CMK (cell line): ENCODE measurements at places on chromosomes 2 and 18.

DNA sequence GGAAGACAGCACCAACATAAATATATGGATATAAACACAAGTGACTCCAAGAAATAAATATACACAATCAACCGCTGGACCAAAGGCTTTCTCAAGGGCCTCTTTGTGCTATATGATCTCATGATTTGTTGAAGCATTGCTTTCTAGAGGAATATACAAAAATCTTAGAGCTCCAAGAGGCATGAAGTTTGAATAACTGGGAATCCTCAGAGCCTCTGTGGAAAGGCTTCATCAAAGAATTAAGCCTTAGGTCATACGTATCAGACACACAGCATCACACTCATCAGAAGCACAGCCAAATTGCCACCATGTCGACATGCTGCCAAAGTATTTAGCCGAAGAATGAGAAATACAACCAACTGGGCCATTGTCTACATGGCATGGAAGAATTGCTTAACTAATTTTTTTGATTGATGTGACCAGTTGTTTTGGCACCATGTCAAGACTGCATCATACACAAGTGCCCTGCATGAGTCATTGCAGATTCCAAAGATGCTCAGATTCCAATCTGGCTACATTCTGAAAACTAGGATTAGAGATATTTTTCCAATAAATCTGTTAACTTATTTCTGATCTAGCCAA is 860.6 kb upstream of the ZEB2 start:
- no peak for DNase-seq

DNA sequence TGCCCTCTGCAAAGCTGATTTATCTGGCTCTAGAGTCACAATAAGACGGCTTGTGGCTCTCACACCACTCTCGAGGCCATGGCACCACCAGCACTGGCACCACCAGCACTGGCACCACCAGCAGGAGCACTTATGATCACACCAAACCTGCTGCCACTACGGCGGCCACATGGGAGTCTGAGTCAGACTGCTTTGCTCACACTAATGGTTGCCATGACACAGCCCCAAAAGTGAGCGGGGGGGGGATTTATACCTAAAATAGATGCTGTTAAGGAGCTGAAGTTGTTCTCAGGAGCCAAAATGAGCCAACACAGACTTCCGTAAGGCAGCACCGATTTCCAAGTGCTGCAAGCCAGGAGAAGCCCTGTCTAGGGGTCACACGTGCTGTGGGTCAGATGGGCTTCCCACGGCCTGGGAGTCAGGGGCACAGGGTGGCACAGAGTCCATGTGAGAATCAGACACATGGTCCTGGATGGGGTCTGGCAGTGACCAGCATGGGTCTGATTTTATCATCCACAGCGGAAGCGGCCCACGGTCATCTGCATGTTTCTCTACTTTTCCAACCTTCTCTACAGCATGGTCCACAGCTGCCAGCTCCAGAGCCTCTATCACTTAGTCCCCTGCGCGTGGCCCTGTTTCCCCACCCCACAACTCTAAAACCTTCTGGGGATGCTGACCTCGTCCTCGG is 16.7 kb downstream of the DNMT3A start:
- no peak for DNase-seq

- DNase-seq = no peak
Measured at GRCh38 chr2:100948942-100949811, 52.9 kb upstream of the RPL31 start.

DNA sequence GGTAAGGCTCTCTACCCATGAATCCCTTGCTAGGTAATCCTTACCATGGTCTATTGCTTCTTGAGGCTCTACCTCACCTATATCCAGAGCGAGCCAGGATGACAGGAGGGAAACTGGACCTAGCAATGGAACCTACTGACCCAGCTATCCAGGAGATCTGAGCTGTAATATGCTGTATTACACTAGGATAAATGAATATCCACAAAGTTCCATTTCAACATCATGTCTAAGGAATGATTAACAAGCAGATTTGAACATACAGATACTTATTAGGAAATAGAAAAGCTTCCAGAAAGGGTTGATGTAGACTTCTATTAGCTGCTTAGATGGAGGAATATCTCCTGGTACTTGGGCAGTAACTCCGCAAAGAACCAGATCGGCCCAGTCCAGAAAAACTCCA is 110.1 kb downstream of the BAZ2B start:
- no peak for DNase-seq

- DNase-seq = no peak
Measured at GRCh38 chr2:73852020-73852419, 23.3 kb downstream of the STAMBP start.
